ENCODE measurements at places on chromosomes 5 and 9. TPM values are rescaled to one million over a fixed set of nuclear protein-coding genes. Genes with fewer than 3 reads are reported as not detected.

The MARVELD2 gene
- 0.82 TPM for total RNA-seq

The CEL gene
- 0.70 TPM for total RNA-seq

The OTP gene
- not detected for total RNA-seq

The ZNF879 gene
- total RNA-seq: 6.2 TPM

The NUTM2F gene
- not detected for total RNA-seq

The PCDHB11 gene
- total RNA-seq: not detected

The PCDHA10 gene
- total RNA-seq: under 0.01 TPM

The IL4 gene
- not detected for total RNA-seq

The SMIM15 gene
- 39.7 TPM for total RNA-seq

The HTR1A gene
- total RNA-seq: not detected

The PAEP gene
- total RNA-seq: 0.77 TPM

The CHSY3 gene
- 12.7 TPM for total RNA-seq

The IRX2 gene
- total RNA-seq: 7.2 TPM

The IQGAP2 gene
- 3.6 TPM for total RNA-seq

The IL3 gene
- not detected for total RNA-seq

The GAPT gene
- total RNA-seq: not detected

The CTXN3 gene
- not detected for total RNA-seq

The DOCK8 gene
- 0.34 TPM for total RNA-seq

The TPD52L3 gene
- total RNA-seq: not detected

The XPA gene
- 4.1 TPM for total RNA-seq

The ORM2 gene
- not detected for total RNA-seq

The SLC27A4 gene
- total RNA-seq: 11.5 TPM

The ENTREP1 gene
- total RNA-seq: not detected

The OTULINL gene
- total RNA-seq: 1.5 TPM

The CXCL14 gene
- not detected for total RNA-seq

Measured in pericardium fibroblast (primary cell).